ENCODE measurements at places on chromosomes 5 and 9.

DNA sequence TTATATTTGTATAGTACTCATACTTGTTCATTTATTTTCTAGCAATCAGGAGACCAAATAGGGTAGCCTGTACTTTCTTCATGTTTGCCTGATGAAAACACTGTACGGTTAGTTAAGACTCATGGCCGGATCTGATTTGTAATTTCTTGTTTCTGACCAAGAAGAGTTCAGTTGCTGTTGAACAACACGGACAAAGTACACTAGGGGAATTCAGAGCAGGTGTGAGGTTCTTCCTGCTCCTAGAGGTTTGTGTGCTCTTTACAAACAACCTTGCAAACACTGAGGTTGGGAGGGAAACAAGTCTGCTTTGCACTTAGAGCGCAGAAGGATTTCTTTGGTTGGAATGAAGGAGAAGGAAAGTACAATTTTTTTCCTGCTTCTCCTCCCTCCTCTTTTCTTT lies 69.7 kb downstream of the TRIO start:
- no peak for DNase-seq

GRCh38 chr5:98307811-98308210 lies 465.7 kb upstream of the RGMB start:
- DNase-seq, result no peak

DNA sequence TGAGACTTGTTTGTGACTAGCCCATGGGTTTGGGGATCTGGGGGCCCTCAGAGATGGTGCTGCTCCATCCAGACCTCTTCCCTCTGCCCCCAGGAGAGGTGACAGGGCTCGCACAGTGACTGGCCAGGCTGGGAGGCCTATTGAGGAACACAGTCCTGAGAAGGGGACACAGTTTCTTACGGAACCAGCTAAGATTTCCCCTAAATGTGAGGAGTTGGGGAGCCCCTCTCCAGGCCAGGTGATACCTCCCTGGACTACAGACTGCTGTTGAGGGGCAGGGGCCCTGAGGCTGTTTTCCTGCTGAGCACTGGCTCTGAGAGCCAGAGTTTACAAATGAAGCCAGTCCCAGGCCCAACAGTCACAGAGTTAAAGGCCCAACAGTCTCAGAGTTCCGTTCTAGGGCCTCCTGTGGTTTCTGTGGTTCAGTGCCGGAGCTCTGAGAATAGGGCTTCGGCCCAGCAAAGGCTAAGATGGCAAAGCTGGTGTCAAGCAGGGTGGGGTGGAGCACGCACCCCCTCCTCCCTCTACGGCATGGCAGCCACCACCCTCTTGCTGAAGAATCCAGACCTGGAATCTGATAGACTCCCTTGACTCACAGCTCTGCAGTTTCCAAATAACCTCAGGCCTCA lies 1.1 kb upstream of the SEMA4D start:
- no peak for DNase-seq

GRCh38 chr5:158559643-158560042 lies 540.1 kb downstream of the EBF1 start:
- no peak for DNase-seq

- no peak for DNase-seq
These were observed 6.9 kb downstream of the FAM174A start for GRCh38 chr5:100542086-100542485.

GRCh38 chr5:173886150-173886549 lies 2.0 kb upstream of the CPEB4 start:
- DNase-seq, result no peak

DNA sequence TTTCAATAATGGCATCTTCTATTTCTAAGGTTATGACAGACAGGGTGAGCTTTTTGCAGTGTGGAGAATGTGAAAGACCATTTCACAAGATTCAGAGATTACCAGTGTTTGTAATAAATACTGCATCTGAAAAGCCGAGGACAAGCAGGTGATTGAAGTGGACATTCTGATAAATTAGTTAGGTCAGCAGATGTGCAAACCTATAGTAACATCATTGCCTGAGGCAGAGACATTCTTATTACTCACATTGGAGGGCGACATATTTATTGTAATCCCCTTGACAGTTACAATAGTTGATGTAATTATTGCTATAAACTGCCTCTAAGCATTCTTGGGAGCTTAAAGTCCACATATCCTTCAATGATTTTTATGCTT lies 3.3 kb downstream of the RASGRF2 start:
- no peak for DNase-seq

DNA sequence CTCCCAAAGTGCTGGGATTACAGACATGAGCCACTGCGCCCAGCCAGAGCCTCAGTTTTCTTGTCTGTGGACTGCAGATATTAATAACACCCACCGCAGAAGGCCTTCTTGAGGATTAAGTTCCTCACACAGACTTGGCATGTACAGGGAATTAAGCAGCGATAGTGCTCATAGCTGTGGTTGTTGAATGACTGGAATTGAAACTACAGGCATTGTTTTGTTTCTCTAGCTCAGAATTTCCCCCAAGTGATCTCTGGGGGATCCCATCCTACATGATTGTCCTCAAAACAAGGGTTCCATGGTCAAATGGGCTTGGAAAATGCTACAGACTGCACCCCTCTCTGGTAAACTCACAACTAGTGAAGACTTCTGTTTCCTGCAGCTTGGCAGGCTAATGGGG lies 44.2 kb upstream of the TDRD7 start:
- DNase-seq, result no peak
